H4 (cell line): ENCODE measurements at places on chromosomes 4 and X.

- DNase-seq = no peak
Observed at GRCh38 chr4:89293299-89293698, 14.3 kb downstream of the GPRIN3 start.

GRCh38 chr4:53905941-53906377 is 158.4 kb downstream of the CHIC2 start:
- DNase-seq = peak; percentile 56

GRCh38 chrX:64093761-64094160 is 111.7 kb downstream of the AMER1 start:
- DNase-seq = no peak

GRCh38 chr4:88240297-88240714 is 44.1 kb downstream of the PPM1K start:
- DNase-seq = no peak

- no peak for DNase-seq
Observed at GRCh38 chr4:13921805-13922204, 294.3 kb upstream of the BOD1L1 start.
